ENCODE measurements at places on chromosomes 5 and 9.

DNA sequence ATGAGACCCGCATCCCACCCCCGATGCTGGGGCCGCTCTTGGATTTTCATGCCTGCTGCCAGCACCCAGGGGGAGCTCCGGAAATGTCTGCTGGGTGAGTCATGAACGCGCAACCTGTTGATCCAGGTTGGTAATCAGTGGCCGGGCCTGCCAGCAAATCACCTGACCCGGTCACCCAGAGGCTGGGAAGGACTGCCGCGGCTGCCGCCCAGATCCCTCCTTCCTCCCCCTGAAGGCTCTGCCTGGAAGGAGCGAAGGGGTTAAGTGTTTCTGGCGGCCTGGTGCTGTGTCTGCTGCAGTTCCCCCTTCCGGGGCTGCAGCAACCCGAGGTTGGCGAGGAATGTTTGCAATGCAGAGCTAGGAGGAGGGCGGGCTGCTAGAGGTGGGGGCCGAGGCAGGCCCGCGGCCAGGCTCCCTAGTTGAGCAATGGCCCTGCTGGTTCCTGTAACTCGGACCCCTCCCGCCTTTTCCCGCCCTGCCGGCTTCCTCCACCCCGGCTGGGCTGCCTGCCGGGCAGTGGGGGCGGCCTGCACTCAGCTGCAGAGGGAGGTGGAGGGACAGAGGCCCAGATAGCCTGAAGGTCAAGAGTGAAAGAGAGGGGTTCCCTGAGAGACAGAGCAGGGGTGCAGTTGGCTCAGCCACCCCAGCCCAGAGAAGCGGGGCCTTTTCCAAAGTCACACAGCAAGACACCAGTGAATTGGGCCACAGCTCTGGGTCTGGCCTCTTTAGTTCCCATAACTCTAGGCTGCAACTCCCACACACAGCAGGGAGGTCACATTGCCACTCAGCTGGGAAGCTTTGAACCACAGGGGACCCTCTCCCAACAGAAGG, 156.3 kb upstream of the IER5L start:
- peak; percentile 42 for DNase-seq

GRCh38 chr5:117888688-117889087, 1099.7 kb downstream of the DTWD2 start:
- DNase-seq, result no peak

DNA sequence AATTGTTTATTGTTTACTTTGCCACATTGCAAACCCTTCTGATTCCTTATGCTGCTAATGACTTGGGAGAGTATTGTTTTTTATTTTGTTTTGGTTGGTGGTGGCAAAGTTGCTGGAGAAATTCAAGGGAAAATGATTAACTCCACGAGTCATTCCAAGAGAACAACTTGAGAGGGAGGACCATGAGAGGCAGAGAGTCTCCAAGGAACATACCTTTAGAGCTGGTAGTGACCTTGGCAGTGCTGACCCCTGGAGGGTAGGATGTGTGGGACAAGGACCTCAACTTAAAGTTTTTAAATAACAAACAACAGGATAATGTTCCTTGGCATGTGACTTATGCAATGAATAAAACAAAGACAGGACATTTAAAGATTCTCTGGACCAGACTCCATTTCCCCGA, 139.7 kb downstream of the LRRC70 start:
- no peak for DNase-seq

GRCh38 chr5:59134471-59135163, 551.7 kb downstream of the RAB3C start:
- no peak for DNase-seq

GRCh38 chr5:15547261-15547839, 47.4 kb downstream of the FBXL7 start:
- no peak for DNase-seq

DNA sequence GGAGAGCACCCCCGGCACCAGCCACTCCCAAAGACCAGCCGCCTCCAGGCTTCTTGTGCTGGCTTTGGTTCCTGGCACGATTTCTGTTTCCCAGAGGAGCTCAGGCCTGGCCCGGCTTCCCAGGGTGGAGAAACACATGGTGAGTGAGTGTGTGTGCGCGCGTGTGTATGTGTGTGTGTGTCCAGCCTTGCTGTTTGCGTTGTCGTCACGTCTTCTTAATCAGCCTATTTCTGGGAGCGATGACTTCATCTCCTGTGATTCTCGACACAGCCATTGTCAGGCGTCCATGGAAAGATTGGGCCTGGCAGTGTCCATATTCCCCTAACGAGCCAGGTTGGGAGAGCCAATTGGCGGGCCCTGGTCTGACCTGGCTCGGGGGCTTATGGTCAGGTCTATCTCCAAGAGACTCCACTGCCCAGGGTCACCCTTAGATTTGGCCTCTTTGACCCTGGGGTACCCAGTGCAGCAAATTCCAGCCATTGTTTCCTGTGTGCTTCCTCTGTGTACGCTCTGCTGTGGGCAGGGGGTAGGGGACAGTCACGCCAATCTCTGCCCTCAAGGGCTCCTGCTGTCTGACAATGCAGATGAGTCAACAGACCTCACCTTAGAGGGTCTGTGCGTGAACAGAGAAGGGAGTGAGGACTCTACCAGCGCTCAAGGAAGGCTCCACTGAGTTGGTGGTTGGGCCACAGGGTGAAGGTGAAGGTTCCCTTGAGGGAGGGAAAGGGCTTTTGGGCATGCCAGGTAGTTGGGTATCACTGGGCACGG, 73.8 kb downstream of the DAB2IP start:
- DNase-seq, result no peak

DNA sequence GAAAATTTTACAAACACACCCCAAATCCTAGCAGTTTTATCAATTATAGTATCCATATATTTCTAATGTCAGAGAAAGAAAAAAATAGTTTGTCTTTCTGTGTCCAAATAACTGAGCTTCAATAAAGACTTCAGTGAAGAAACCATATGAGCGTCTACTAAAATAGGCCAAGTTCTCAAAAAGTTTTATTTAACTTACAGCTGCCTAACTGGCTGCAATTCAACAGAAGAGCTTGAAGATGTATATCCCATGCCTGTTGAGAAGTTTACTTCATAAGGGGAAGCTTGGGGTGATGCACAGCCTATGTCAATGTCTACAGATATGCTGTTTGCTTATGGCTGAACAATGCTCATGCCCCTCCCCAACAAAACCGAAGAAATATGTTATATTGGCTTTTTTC, 43.7 kb upstream of the ELOVL7 start:
- DNase-seq, result no peak

DNA sequence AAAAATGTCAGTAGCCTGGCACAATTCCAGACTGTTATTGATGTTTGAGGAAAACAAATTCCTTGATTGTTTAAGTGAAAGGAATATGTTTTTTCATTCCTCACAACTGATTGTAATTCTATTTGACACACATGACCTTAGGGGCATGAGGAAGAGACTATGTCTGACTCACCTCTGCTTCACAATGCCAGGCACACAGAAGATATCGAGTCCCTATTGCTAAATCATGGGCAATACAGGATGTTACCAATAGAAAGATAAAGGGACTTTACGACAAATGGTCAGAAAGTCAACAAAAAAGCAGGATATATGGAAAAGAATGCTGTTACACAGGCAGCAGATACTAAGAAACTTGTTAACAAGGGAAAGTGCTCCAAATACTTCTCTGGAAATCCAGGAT, 1903.5 kb downstream of the EFNA5 start:
- no peak for DNase-seq

- peak; percentile 10 for DNase-seq
Measured at GRCh38 chr5:71748360-71748759, 29.3 kb downstream of the CARTPT start.

- DNase-seq, result no peak
Measured at GRCh38 chr5:5676218-5676617, 253.7 kb downstream of the ICE1 start.

DNA sequence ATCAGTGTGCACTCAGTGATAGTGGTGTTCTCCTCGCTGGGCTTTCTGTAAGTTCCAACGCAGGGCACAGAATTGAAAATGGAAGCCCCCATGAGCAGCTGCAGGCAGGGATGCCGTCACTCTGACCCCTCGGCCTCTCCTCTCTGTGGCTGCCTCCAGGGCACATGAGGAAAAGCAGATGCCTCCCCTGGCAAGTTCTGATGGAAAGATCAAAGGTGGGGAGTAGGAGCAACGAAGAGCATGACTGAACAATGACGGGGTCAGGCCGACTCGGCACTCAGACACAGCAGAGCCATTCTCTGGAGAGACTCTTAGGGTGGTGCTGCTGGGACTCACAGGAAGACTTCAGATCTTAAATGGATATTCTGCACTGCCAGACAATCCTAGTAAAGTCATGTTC, 65.6 kb upstream of the CKMT2 start:
- DNase-seq, result no peak

DNA sequence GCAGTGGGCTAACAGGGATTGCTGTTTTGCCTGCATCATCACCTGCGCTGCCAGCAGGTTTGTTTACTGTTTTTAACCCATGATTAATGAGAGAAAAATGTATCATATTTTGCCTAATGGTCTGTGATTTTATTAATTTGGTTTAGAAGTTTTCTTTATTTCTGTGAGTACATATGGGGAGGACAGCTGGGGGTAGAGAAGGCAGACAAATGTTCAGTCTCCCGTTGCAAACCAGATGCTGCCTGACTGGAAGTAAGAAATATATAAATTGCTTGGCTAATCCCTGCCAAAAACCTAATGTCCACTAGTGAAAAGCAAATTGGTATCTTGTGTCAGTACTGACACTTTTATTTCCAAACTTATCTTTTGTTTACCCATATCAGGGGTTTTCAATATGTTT, 1766.1 kb upstream of the C9orf72 start:
- DNase-seq, result no peak

DNA sequence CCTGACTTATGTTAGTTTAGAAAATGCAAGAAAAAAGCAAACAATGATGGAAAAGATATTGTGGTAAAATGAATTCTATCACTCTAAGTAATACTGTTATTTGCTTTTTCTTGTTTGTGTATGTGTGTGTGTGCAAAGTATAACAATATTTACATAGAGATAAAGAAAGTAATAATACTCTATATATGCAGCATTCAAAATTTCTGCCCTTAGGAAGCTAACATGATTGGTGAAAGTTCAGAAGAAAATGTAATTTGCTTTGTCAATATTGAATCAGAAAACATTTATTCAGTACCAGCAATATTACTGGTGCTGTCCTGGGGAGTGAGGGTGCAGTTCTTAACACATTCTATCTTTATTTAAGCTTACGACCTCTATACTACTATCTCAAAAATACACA, 12.9 kb upstream of the PRDM9 start:
- DNase-seq, result no peak

DNA sequence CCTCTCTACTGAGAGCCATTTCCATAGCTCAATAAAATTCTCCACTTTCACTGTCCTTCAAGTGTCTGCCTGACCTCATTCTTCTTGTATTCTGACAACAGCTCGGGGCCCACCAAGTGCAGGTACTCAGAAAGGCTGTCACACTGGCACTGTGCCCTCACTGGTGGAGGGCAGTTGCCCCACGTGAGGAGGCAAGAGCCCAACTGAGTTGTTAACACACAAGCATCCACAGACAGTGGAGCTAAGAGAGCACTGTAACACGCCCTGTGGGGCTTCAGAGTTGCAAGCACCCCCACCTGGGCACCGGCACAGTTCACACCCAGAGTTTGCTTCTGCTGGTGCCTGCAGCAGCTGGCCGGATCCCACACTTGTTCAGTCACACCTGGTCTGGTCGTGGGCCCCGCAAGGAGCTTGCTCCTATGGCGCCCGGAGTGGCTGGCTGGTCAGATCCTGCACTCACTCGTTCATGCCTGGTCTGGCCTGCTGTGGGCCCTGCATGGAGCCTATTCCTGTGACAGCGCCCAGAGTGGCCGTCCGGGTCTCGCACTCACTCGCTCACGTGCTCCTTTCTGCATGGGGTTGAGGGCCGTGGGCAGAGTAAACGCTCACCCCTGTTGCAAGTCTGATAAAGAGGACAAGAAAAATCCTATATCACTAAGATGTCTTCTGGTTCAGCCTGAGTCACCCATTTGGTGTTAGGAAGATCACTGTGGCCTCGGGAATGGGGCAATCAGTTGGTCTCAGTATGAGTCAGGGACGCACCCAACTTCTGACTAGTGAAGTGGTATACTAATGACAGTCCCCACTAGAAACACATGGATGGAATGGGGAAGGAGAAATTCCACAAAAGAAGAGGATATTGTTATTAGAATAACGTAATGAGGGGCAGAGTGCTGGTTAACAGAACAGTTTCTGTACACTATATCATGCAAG, 87.0 kb upstream of the CCNH start:
- DNase-seq, result no peak

DNA sequence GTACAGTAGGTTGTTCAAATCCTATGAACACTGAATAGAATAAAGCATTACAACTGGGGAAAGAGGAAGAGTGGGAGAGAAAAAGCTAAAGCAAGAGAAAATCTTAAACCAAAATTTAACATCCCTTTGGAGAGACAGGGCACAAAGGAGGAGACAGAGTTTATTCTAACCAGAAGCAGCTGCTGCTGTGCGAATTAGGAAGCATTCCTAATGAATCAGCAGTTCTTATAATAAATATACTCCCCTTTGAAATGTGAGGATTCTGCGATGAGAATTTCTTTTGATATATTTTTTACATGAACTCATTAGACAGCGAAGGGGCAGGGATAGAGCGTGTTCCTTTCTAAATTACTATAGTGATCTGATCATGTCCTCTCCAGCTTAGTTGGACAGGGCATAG, 233.4 kb downstream of the DENND1A start:
- DNase-seq, result no peak

DNA sequence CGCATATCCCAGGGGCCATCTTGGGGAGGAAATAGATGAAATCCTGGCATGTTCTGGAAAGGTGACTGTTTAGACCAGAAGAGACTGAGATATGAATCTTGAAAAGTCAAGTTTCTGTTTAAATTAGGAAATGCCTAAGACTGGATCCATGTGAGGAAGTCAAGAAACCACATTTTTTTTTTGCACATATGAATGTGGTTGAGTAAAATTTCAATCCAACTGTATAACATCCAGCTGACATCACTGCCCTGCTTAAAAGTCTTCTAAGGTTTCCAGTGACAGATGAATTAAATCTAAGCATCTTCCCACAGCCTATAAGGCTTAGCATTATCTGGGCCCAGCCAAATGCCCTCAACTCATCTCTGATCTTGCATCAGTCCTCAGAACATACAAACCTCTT, 47.7 kb upstream of the TCERG1 start:
- no peak for DNase-seq

- no peak for DNase-seq
Measured at GRCh38 chr5:93328833-93329232, 252.2 kb downstream of the NR2F1-AS1 start.

- DNase-seq, result no peak
Measured at GRCh38 chr5:30368064-30368463, 825.4 kb upstream of the CDH6 start.

DNA sequence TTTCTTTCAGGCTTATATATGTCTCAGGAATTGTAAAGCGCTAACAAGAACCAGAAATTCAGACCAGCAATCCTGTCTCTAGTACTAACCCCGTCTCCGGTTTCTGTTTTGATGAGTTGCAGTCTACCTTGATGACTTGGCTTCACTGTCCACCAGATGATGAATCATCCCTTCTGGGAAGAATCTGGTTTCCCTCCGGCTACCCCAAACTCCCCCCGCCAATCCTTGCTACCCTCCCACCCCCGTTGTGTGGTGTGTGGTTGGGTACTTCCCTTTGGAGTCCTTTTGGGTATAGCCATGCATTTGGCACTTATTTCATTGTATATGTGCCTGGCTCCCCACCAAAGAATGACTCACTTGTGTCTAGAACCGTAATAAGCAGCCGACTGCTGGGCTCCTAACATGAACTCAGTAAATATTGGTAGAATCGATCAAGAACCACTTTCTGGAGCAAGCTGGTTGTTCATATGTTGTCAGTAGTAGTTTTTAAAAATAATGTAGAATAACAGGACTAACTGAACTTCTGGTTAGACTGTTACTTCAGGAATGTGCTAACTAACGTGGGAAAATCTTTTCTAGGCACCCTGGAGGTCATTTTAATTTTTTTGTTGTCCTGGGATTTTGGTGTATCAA, 8.3 kb upstream of the TGFBI start:
- no peak for DNase-seq

All from NCI-H2227 treated with DMSO at 0.1 percent for 48 hours (cell line).